ENCODE measurements at places on chromosomes 12 and 14.

DNA sequence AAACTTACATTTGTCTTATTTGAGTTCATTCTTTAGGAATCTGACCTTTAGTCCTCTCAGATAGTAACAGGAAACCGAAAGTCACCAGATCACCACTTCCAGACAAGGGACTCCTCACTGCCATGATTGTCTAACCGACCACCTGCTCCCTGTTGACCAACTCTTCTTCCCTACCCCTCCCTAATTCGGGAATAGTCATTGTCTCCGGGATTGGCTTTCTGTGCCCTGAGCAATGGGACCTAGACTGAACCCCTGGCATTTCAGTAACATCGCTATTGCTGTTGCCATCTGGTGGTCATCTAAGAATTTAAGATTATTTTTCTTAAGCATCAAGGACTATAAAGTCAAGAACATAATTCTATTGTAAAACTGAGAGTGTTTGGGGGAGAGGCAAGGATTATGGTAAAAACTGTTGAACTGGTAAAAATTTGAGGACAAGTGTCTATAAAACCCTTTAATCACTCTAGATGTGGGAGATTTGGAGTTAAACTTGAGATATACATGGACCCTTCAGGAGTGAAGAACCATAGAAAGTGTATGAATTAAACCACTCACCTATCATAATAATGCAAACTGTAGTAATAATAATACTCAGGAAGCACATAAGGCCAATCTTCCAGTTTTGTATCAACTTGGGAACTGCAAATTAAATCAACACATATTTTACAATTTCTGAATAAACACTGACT lies 6.3 kb downstream of the CLEC2A start:
- DNase-seq = no peak

DNA sequence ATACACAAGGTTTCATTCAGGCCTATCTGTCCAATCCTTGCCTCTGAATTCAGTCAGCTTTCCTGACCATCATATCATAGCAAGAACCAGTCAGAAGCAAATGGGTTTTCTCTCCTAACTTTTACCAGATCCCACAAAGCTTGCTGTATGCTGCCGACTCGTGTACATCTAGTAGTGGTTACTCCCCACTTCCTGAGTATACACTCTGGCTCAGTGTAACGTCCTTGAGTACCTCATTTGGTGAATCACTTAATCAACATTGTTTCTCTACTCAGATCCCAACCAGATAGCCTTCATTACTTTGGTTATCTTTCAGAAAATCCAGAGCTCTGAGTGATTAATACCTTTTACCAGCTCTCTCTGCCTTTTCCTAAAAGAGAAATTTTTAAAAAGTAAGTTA lies 728.2 kb downstream of the GALC start:
- no peak for DNase-seq

DNA sequence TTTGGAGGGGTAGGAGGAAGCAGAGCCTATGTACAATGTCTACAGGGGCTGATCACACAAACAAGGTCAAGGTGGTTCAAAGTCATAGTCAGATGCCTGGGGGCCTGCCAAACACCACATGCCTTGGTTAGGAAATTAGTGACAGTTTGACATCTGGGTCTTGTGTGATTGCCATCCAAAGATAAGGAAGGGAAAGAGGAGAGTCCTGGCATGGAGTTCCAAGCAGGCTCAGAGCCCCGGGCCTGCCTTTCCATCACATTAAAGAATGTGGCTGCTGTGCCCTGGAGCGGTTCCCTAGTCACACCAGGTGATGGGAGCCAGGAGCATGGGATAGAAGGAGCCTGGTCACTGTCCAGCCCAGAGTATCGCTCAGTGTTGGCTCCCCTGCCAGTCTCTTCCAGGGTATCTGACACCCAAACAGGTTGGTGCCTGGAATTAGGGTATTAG lies 53.6 kb upstream of the BCL2L14 start:
- DNase-seq = no peak

GRCh38 chr12:108299980-108300696 lies 39.0 kb downstream of the CMKLR1 start:
- no peak for DNase-seq

- no peak for DNase-seq
Observed at GRCh38 chr14:51963286-51963685, 26.1 kb upstream of the RTRAF start.

GRCh38 chr14:73775339-73776193 lies 61.4 kb upstream of the PNMA1 start:
- no peak for DNase-seq

GRCh38 chr14:93967637-93968250 lies 8.6 kb downstream of the ASB2 start:
- DNase-seq = no peak

DNA sequence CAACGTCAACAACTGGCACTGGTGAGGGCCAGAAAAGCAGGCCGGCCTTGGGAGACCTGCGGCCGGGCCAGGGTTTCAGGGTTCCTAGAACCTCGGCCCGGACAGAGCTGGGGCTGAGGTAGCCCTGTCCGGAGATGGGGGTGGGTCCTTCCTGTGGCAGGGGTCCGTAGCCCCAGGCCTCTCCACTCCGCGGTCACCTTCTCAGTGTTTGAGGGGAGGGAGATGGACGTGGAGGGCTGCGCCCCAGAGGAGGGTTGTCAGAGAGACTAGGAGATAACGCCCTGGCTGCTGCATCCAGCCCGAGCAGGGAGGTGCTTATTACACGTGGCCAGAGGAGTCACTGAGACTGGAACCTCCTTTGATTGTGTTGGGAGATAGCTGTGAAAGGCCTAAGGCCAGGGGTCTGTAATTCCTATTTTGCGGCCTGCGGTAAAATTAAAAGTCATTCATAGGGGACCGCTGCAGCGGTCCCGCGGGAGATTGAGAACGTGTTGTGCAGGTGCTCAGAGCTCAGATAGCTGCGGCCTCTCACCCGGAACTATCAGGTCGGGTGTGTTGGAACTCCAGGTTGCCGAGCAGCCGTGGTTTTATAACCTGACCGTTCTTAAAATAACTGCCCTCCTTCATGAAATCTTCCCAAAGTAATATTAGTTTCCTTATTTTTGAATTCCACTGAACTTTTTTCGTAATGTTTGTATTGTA lies 507 bp downstream of the AHSA1 start:
- no peak for DNase-seq

GRCh38 chr14:24690492-24690891 lies 56.5 kb upstream of the GZMB start:
- no peak for DNase-seq

Data from stimulated activated CD8-positive, alpha-beta memory T cell treated with anti-CD3 and anti-CD28 coated beads, Interleukin-2, amount 100 ng/mL, for 1 hour (primary cell).